ENCODE measurements at places on chromosomes 7 and 10. TPM values are rescaled to one million over a fixed set of nuclear protein-coding genes. Genes with fewer than 3 reads are reported as not detected.

DNA sequence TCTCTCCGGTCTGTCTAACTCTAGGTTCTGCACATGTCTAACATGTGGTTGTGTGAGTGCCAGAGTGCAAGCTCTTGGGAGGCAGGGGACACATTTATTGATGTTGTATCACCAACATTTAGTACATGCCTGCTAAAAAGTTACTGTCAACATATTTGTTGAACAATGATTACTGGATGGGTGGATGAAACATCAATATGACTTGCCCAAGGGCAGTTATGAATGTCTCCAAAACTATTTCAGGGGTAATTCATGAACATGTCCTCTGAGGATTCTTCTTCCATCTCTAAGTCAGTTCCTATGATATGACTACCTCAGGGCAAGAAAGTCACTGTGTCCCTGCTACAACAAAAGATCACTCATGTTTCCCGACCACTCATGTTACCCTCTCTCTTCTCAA is 91.3 kb upstream of the STEAP1B start:
- DNase-seq: no peak

- DNase-seq: no peak
These were observed 68.6 kb downstream of the JAZF1 start for GRCh38 chr7:28112012-28112411.

Gene FFAR4
- total RNA-seq: 4.9 TPM

Gene VAX1
- total RNA-seq: not detected

DNA sequence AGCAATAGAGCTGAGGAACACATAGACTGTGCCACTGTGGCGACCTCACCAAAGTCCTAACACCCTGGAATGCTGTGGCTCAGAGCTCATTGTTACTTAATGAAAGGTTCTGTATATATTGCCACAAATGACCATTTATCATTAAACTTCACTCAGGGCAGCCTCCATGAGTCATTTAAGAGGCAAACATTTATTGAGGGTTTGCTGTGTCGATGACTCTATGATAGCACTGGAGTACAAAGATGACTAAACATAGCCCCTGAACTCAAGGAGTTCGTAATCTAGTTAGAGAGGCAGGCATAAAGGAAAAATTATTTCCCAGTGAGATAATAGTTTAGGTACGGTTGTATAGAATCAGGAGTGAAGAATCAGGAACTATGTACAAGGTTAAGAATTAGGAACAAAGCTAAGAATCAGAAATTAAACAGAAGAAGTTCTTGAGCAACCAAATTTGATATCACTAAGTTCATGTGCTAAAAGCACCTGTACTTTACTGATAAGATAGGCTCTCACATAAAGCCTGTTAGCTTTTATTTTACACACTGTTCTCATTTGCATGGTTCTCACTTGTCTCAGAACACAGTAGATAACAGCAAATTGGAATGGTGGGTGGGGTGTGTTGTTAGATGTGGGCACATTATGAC is 7.9 kb downstream of the ENTPD7 start:
- DNase-seq: no peak

DNA sequence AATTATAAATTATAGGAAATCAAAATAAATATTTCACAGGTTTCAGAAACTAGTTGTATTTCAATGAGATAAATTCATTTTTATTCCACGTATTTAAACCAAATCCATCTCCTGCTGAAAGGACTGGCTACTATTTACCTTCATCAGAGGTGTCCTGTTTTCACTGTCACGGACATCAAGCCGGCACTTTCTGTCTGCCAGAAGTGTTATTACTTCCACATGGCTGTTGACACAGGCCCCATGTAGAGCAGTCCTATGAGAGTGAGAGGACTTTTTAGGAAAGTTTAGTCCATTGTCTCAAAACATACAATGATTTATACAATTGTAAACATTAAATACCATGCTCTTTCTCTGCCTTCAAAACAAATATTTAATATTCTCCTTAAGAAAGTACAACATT is 100.4 kb upstream of the ACBD5 start:
- DNase-seq: no peak

DNA sequence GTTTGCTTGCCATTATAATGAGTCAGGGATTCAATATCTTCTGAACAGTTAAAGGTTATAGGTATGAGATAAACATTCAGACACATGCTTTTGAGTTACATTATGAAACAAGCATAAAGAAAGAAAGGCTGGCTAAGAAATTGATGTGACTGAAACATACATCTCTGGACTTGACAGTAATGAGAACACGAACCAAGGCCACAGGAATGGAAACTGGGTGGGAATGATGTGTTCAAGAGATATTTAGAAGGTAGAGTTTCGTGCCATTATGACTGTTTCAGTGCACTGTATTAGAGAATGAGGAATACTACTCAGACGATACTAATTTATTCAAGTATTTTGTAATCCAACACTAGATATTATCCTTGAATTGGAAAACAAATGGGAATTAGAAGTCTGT is 332.1 kb upstream of the MAGI2 start:
- no peak for DNase-seq

All from upper lobe of right lung (tissue), 1 donor.